ENCODE measurements at places on chromosomes 13 and 19.
A peak's percentile ranks its signal among the peaks of the same experiment; 100 is the strongest.

- DNase-seq, result no peak
Measured at GRCh38 chr13:40780822-40781401, 8.5 kb upstream of the SLC25A15 start.

- DNase-seq, result no peak
Measured at GRCh38 chr13:53015971-53016370, 12.6 kb upstream of the OLFM4 start.

- no peak for DNase-seq
Measured at GRCh38 chr19:40586611-40587010, 9.9 kb downstream of the SHKBP1 start.

DNA sequence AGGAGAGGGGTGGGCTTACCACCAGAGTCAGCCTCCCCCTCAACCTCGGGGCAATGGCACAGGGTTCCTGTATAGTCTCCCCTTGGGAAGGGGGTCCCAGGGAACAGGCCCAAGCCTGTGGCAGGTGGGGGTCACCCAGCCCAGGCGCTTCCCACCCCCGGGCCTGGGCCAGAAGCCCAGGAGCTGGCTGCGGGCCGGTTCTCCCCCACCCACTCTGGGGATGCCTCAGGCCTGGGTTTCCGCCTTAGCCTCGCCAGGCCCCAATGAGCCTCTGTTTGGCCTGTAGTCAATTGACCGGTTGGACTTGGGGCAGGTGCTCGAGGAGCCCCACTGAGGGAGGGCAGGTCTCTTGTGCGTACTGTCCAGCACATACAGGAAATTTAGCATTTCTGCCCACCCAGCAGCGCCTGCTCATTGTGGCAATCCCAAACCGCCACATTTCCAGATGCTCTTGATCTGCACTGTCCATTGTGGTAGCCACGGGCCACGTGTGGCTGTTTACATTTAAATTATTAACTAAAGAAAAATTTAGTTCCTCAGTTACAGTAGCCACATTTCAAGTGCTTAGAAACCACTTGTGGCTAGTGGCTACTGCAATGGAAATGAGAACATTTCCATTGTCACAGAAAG, 9.9 kb downstream of the LYL1 start:
- DNase-seq, result no peak

- DNase-seq, result peak; percentile 94
Measured at GRCh38 chr19:12639901-12640613, 26.5 kb downstream of the MAN2B1 start.

- no peak for DNase-seq
Measured at GRCh38 chr19:4972509-4973230, 3.8 kb downstream of the KDM4B start.

GRCh38 chr13:32408296-32409000, 19.5 kb downstream of the N4BP2L1 start:
- DNase-seq, result no peak

All from activated CD4-positive, alpha-beta T cell treated with anti-CD3 and anti-CD28 coated beads for 48 hours (primary cell).